ENCODE measurements at places on chromosomes 11 and 22.

GRCh38 chr11:87966694-87967093 is 208.5 kb downstream of the RAB38 start:
- no peak for DNase-seq

- DNase-seq: peak; percentile 95
Observed at GRCh38 chr11:65416341-65416824, 6.2 kb upstream of the NEAT1 start.

GRCh38 chr22:26589367-26589844 is 526 bp downstream of the TPST2 start:
- DNase-seq: no peak

DNA sequence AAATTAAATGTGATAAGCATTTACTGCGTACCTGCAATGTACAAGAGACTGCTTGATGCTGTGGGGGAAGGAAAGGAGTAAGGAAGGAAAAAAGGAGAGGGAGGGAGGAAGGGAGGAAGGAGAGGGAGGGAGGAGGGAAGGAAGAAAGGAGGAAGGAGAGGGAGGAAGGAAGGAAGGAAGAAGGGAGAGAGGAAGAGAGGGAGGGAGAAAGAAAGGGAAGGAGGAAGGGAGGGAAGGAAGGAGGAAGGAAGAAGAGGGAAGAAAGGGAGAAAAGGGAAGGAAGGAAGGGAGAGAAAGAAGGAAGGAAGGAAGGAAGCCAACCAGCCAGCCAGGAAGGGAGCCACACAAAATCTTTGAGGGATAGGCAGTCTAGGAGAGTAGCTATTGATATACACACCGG is 44.0 kb upstream of the MYO18B start:
- no peak for DNase-seq

DNA sequence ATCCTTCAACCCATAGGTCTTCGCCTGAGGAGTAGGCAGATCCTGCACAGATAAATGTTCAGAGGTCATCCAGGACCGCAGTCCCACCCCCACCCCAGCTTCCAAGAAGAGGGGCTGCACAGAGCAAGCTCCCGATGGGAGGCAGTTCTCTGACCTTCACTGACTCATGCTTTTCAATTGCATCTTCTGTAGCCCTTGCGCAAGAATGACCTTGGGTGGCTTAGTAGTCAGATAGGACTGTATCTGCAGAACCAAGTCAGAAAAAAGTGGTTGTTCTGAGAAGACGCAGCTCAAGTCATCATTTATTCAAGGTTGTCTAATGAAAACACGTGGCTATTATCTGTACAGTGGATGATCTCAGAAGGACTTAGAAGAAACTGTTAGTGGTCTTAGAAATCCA is 16.4 kb upstream of the GRAMD1B start:
- no peak for DNase-seq

GRCh38 chr11:12800032-12800671 is 125.9 kb downstream of the TEAD1 start:
- no peak for DNase-seq

- no peak for DNase-seq
Observed at GRCh38 chr11:90326647-90327046, 103.8 kb upstream of the CHORDC1 start.

GRCh38 chr11:134270250-134270714 is 5.9 kb upstream of the GLB1L3 start:
- DNase-seq: no peak

DNA sequence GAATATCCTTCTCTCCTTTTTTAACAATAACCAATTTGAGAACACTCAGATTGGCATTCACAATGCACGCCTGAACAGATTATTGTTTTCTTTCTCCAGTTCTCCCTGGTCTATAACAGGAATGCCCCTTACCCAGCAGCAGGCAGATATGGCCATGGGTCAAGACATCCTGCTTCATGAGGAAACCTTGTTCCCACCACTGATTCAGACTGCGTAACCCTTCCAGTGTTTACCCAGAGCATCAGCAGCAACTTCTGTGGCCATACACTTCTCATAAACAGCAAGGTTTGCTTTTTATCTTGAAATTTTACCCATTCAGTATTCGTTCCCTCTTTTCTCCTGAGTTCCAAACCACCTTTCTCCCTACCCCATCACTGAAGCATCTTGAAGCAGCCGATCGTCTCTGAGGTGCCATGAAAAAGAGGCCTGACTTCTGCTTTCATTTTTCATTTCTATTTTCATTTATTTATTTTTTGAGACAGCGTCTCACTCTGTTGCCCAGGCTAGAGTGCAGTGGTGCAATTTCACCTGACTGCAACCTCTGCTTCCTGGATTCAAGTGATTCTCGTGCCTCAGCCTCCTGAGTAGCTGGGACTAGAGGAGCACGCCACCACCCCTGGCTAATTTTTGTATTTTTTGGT is 9.6 kb downstream of the PTS start:
- no peak for DNase-seq

DNA sequence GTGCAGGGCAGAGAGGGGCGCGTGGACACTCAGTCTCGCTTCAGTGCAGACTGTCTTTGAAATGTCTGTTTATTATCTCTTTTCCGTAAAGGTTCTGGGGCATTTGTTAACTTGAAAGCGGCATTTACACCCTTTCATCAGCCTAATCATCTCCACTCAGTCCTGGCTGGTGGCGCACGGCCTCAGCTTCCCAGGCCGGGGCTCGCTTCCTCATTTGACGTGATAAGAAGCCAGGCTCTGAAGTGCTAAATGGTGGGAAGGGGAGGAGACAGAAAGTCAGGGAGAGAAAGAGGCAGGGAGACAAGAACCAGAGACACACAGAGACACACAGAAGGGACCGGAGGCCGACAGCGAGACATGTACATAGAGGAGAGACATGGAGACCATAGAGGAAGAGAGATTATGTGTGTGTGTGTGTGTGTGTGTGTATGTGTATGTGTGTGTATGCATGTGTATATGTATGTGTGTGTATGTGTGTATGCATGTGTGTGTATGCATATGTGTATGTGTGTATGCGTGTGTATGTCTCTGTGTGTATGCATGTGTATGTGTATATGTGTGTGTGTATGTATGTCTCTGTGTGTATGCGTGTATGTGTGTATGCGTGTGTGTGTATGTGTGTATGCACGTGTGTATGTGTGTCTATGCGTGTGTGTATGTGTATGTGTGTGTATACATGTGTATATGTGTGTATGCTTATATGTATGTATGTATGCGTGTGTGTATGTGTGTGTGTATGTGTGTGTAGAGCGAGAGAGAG is 101.5 kb downstream of the ST3GAL4 start:
- DNase-seq: no peak

- DNase-seq: no peak
Observed at GRCh38 chr11:30893318-30893717, 307.2 kb upstream of the MPPED2 start.

DNA sequence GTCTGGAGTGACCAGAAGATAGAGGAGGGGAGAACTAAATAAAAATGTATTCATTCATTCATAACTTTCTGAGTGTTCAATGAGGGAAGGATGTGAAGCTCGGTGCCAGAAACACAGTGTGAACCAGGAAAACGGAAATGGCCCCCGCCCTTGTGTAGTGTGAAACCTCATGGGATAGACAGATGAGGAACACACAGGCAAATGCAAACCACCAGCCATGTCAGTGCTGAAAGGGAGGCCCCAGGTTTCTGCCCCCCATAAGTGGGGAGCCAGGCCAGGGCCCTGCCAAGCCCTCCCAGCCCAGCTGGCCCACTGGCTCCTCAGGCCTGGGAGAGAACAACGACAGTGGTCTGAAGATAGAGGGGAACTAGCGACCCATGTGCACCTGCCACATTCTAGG is 30.5 kb downstream of the LARGE1 start:
- DNase-seq: no peak

DNA sequence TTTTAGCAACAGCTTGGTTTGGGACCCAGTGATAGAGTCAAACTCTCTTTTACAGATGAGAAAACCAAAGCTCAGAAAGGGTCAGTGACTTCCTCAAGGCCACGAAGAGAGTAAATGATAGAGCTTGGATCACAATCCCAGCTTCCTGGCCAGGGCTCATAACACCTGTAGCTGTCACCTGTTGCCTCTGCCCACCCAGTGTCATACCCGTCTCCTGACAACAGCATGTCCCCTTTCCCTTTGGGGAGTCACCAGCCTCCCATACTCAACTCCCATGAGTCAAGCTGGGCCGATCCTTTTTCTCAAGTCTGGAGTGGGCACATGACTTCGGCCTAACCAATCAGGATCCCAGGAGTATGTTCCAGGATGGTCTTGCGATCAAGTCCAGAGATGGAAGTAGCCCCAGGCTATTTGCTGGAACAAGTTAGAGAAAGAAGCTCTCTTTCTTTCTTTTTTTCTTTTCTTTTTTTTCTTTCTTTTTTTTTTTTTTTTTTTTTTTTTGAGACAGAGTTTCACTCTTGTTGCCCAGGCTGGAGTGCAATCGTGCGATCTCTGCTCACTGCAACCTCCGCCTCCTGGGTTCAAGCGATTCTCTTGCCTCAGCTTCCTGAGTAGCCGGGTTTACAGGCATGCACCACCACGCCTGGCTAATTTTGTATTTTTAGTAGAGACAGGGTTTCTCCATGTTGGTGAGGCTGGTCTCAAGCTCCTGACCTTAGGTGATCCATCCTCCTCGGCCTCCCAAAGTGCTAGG is 27.8 kb upstream of the MYH9 start:
- DNase-seq: no peak

DNA sequence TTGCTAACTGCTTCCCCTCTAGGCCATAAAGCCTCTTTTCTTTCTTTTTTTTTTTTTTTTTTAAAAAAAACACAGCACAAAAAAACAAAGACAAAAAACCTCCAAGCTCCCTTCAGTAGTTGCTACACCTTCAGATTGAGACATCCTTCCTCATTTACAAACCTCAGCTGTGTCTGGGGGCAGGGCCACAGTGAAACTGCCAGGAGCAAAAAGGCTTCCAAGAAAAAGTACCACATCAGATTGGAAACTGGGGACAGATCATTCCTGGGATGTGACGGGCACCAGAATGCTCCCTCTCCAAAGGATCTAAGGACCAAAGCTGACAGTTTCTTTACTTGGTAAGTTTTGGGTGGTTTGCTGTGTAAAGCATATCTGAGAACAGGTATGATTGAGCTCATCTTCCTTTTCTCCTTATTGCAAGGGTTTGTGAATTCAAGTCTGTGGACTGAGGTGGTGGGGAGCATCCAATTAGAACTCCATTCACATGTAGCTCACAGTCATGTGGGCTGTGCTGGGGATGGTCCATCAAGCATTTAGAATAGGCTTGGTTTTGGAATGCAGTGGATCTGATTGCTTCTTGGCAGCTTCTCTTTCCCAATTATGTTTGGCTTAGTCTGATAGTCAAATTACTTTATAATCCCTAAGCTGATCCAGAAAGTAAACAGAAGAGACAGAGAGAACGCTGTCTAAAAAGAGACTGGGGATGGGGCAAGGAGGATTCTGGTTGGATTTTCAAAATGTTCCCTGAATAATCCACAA is 705 bp downstream of the BBOX1 start:
- no peak for DNase-seq

GRCh38 chr11:82676483-82677094 is 57.1 kb downstream of the FAM181B start:
- DNase-seq: no peak

- no peak for DNase-seq
Observed at GRCh38 chr11:12534549-12534948, 139.7 kb upstream of the TEAD1 start.

DNA sequence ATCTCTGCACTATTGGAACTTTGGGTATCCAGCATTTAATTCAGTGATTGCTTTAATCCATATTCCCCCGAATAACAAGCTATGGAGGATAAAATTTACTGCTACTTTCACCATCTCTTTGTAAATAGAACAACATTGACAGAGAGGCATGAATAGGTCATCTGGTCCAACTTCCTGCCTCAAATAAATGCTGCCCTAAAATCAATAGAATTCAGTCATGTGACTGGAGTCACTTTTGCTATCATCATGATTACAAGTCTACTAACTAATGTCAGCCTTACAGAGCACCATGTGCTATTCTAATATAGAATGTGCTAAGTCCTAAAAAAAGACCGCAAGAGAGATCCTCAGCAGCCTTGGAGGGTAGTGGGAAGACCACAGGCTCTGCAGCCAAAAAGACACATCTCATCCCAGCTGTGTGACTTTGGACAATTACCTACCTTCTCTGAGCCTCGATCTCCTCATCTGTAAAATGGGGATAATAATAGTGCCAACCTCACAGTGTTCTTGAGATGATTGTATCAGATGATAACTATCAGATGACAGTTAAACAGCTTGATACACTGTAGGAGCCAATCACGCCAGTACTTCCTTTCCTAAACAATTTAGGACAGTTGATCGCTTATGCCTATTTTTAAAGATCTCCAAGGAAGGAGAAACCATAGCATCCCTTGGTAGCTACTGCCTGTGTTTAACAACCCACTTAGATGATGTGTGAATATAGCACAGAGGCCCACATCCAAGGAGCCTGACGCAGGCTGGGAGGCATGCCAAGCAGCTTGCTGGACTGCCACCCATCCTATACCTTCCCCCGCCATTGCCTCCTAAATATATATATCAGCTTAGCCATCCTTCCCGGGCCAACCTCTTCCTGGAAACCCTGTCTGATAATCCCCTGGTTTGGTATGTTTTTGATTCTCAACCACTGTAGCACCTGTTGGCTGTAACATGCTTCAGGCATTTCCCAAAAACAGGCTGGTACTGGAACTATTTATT is 77.3 kb upstream of the PHF21A start:
- no peak for DNase-seq

DNA sequence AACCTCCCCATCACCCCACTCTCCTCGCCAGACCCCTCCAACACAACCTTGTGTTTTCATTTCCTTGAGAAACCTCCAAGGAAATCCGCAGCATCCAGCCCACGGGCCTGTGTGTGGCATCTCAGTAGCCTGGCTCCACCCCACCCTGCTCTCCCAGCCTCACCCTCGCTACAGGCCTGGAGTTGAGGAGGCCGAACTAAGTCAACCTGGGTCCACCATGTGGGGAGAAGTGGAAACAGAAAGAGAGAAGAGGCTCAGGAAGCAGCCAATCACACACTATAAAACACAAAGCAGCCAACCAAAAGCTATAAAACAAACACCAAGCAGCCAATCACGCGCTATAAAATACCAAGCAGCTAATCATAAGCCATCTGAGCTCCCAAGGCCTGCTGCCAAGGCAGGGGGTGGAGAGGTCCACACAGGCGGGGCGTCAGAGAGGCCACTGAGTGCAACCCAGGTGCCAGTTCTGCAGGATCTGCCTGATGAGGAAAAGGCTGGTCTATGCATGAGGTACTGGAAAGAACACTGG is 72.0 kb downstream of the MICAL3 start:
- DNase-seq: no peak
